ENCODE measurements at places on chromosomes 6 and 20.

- no peak for DNase-seq
Observed at GRCh38 chr20:31522731-31523130, 8.5 kb downstream of the HM13 start.

GRCh38 chr6:19331089-19331488, 506.1 kb upstream of the ID4 start:
- DNase-seq, result no peak

DNA sequence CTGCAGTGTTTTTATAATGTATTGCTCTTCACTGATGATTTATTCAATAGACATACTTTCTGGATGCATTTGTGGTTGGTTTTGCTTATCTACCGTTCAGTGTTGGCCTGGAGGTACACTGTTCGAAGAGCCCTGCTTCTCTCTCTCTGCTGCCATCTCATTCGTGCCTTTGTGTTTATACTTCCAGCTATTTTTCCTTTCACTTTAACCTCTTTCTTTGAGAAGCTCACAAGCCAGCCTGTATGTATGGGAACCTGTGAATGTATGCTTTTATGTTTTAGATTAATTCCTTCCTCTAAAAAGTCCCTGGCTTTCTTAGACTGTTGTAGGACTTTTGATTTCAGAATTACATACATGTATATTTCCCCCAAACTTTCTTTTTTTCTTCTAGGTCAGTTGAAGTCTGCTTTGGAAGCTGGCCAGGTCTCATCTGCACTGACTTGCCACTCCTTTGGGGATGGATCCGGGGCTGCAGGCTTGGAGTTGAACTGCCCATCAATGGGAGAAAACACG, 83.0 kb downstream of the SCAND1 start:
- no peak for DNase-seq

DNA sequence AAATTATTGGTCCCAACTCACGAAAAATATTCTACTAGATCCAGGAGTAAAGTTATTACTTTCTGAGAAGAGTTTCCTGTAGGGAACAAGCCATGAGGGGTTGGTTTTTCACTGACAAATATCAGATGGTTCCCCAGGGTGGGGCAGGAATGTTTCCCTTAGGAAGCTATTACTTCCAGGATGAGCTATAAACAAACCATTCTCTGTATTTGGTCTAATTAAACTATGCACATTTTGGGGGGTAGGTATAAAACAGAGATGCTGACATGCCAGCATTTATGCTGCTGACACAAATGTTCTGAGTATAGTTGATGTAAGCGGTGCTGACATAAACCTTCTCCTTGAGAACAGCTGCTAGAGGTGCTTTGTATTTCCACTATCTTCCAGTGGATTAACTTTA, 54.2 kb downstream of the OGFRL1 start:
- DNase-seq, result no peak

DNA sequence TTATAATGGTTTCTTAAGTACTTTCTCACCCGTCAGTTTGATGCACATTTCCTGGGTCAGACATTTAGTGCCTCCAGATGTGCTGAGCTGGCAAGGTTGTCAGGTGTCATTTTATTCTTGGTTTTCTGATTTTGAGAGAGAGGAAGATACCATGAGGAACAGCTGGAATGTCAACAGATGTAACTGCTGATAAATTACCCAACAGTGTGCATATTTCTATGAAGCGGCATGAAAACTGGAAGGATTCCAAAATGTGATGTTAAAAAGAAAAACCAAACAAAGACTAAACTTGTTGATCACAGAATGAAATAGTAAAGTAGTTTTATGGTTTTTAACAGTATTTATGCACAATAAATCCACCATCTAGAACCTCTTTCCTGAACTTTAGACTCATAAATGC, 447.3 kb downstream of the HDGFL1 start:
- DNase-seq, result no peak

DNA sequence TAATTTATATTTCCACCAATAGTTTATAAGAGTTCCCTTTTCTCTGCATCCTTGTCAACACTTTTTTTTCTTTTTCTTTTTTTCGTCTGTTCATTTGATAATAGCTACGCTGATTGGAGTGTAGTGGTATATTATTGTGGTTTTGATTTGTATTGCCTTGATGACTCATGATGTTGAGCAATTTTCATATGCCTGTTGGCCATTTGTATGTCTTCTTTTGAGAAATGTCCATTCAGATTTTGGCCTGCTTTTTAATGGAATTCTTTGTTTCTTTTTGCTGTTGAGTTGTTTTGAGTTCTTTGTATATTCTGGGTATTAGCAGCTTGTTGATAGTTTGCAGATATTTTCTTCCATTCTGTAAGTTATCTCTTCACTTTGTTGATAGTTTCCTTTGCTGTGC, 773.4 kb downstream of the KIF16B start:
- DNase-seq, result no peak

- no peak for DNase-seq
Observed at GRCh38 chr6:56243518-56244070, 3.8 kb downstream of the COL21A1 start.

DNA sequence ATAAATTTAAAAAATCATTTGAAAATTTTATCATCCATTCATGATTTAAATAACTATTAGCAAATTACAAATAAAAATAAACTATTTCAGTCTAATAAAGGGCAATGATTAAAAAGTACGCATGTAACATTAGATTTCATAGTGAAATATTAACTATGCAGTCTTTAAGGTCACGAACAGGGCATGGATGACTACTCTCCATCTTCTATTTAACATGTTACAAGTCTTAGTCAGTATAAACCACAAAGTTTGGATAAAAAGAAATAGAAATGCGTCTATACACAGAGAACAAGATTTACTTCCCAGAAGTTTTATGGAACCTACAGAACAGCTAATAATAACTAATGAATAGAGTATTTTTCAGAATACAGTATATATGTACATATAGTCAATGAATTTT, 1016.0 kb downstream of the EYS start:
- DNase-seq, result no peak

GRCh38 chr20:38275815-38276550, 15.4 kb upstream of the KIAA1755 start:
- no peak for DNase-seq

DNA sequence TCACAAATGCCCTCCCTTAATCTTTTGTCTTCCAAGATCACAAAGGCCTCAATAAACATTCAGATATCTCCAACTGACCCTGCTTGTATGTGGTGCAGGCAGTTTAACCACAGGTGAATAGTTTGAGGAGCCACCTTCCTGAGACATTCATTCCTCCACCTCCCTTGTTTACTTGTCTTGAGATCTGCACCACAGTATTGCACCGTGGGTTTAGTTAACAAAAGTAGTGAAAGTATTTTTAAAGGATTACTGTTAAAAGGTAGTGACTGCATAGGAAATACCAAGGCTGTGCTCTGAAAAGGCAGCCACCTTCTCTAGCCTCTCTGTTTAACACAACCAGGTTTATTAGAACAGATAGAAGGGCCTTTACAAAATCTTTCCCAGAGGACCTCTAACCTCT, 46.5 kb downstream of the SESN1 start:
- no peak for DNase-seq

- no peak for DNase-seq
Observed at GRCh38 chr6:88179692-88180091, 13.5 kb upstream of the CNR1 start.

- DNase-seq, result no peak
Observed at GRCh38 chr20:58241766-58242465, 13.5 kb upstream of the ANKRD60 start.

GRCh38 chr20:34374209-34374760, 11.2 kb downstream of the ITCH start:
- DNase-seq, result no peak

- DNase-seq, result no peak
Observed at GRCh38 chr6:170149681-170150589, 140.9 kb downstream of the DLL1 start.

- no peak for DNase-seq
Observed at GRCh38 chr6:113591896-113592827, 265.0 kb upstream of the MARCKS start.

DNA sequence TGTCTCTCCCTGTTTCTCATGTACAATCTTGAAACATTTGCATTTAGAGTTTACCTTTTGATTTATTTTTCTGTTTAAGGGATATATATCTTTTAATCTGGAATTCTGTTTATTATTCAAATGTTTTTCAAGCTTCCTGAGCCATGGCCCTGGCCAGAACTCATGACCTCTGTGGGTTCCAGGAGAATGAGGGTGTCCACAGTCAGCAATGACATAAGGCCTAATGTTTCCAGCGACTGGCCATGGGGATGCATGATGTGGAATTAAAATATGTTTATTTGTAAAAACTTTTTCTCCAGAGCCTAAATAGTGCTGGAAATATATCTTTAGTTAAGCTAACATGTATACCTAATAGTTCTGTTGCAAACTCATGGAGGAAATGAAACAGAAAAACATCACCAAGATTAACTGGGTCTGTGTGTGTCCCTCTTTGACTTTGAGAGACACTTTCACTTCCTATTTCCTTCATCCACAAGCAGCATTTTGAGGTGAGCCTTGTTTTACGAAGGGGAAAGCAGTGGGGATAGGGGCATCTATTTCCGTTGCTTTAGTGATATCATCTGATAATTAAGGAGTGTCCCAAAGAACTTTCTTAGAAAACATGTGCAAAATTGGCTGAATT, 87.6 kb downstream of the SMOC2 start:
- no peak for DNase-seq

DNA sequence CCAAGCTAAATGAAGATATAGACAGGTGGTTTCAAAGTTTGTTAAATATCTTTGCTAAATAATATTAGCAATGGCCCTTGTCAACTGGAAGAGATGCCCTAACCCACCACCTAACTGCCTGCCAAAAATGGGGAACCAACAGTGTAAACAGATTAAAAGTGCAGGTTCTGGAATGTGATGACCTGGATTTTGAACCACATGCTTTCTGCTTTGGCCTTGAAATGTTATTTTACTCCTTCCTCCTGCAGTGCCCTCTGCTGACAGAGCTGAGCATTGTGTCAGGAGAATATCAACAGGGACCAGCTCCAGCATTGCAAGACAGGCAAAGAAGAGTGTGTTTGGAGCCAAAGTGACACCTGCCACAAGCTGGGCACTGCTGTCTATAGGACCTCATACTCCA, 226.6 kb downstream of the MYLK4 start:
- no peak for DNase-seq

DNA sequence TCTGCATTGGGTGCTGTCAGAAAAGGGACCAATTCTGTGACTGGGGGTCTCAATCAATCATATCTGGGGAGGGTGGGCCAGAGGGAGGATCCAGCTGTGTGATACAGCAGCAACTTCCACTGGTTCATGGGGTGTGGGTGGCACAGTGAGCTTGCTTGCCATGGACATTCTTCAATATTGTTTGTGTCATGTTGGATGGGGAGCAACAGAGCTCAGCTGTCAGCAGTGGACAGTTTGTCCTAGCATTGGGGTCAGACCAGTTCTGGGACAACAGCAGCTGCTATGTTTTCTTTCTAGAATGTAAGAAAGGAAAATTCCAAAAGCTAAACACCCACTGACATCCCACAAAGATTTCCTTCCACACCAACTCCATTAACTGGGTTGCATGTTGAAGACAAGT, 221.9 kb upstream of the CDH4 start:
- DNase-seq, result no peak

DNA sequence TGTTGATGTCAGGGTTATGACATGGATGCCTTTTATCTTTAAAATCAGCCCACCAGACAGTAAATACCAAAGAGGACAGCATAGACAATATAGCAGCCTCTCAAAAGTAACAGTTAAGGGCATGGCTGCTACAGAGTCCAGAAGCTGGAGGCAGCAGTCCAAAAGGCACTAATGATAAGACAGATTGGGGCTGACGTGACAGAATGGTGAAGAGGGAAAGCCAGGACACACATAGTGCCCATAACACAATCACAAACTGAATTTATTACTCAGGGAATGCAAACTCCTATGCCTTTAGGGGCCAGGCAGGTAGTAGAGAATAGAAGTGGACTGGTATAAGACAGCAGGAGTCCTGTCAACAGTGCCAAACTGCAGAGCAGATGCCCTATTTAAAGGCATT, 40.7 kb downstream of the TP53INP2 start:
- DNase-seq, result no peak

DNA sequence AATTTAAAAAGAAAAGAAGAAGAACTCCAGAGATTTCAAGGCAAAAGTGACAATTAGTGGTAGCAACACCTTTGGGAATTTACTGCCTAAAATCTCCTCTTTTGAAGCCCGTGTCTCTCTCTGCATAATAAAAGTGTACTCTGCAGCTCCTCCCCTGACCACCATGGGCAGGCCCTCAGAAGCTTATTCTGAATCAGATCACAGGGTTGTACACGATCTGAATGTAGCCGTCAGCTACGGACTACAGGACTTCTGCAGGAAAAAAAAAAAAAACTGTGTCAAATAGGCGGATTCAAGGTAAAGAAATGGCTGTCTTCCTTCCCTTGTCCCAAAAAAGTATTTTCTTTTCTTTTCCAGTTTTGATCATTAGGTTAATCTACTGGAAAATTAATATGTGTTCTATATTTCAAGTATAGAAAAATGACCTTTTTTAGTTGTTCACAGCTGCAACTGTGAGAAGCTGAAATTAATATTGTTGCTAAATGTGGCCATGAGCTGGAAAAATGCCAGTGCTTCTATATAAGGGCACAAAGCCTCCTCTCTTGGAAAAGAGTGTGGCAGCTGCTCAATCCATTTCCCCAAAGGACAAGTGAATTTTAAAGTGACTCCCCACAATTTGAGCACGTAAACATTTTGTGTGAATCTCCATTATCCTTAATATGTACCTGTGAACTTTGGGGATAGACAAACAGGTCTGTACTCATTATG, 397.4 kb downstream of the C6orf118 start:
- no peak for DNase-seq
